SK-MEL-5 (cell line): ENCODE measurements at places on chromosomes 7 and 10.

DNA sequence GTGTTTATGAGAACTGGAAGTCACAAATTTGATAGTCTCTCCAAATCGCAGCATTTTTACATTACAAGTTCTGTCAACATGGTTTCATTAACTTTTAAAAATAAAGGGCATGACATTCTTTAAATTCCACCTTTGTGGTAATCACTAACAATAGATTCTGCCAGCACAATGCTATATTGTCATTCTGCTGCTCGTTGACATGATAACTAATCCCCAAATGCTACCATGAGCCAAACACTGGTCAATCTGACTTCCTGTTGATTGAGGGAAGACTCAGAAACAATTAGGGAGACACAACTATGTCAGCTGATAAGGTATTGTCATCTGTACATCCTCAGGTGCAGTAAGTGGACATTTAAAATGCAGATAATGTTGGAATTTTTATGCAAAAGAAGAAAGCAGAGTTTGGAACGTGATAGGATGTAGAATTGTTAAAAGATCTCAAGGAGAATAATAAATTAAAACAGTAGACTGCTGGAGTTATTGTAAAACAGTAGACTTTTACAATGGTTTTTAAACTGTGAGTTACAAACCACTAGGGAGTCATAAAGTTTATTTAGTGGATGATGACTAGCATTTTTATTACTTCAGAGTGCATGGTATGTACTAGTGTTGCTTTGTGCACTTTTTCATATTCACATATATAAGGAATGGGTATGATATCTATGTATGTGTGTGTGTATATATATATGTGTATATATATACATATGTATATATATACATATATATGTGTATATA is 126.4 kb upstream of the DKK1 start:
- no peak for DNase-seq

- DNase-seq = no peak
Observed at GRCh38 chr7:70285187-70285586, 686.9 kb downstream of the AUTS2 start.

DNA sequence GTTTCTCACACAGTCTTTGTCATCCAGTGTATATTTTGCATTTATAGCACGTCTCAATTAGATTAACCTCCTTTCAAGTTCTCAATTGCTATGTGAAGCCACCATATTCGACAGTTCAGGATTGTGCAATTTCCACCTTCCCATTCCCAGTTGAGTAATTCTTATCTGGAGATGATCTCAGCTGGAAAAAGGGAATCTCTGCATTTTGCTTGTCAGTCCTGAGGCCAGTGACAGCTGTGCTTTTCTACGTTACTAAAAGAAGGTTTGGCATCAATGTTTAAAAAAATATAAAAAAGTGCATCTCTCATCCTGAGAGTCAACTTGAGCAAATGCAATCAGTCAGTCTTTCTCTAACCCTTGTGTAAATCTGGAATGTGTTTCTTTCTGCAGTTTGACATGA is 247.7 kb downstream of the PRKG1 start:
- DNase-seq = no peak

GRCh38 chr10:91975438-91975837 is 51.9 kb downstream of the BTAF1 start:
- DNase-seq = no peak

- DNase-seq = no peak
Observed at GRCh38 chr10:48736596-48736995, 51.9 kb downstream of the WDFY4 start.

DNA sequence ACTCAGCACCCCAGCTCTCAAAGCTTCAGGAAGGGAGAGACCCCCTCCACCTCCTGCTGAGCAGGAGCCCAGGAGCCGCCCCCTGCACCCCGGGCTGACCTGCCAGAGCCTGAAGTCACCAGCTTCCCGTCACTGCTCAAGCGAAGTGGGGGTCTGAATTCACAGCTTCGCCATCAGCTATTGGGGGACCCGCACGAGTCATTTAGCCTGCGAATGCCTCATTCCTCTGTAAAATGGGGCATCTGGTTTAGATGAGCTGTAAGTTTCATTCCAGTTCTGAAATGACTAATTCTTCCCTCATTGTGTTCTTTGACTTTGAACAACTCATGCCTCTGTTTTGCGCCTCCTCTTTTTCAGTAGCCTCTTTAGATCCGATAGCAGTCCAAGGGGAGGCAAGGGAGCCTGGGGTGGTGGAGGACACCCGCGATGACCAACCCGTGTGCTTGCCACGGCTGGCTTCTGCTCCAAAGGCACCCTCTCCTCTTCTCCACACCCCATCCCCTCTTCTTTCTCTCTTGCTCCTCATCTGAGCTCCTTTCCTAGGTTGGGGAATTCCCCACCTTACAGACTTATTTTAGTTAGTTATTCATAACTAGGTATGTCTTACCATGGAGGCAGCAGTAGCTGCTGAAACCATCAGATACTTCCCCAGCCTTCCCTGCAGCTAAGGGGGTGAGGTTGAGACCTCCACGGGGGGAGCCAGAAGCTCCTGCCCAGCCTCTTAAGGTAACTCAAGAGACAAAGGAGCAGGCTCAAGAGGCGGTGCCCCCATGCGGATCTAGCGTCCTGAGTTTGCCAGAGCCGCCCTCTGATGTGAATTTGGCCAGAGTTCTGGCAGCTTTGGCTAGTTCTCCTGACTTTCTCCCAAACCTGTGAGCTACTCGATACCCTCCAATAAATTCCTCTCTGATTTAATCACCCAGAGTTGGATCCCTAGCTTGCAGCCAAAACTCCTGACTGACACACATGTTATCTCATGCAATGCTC is 47.7 kb downstream of the RBM17 start:
- DNase-seq = peak; percentile 17

DNA sequence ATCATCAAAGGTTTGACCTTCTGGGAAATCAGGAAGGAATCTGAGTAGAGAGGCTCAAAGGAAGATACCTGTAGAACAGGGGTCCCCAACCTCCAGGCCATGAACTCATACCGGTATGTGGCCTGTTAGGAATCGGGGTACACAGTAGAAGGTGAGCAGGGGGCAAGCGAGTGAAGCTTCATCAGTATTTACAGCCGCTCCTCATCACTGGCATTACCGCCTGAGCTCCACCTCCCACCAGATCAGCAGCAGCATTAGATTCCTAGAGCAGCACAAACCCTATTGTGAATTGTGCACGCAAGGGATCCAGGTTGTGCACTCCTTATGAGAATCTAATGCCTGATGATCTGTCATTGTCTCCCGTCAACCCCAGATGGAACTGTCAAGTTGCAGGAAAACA is 158.5 kb upstream of the CACNA2D1 start:
- DNase-seq = no peak

DNA sequence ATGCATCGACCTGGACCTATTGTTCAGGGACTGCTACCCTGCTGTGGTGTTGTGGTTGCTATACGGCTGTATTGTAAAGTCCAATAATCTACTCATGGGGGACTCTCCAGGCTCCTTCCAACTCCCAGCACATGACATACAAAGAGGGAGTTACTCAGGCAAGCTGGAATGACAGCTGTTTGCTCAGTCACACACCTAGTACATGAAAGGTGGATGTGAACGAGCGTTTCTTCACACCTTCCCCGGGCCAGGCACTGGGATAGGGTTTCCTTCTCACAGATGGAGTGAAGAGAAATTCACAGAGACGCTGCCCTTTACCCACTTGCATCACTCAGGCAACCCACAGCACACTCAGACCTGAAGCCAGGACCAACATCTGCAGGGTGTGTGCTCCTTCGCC is 215.7 kb downstream of the TNS3 start:
- no peak for DNase-seq

DNA sequence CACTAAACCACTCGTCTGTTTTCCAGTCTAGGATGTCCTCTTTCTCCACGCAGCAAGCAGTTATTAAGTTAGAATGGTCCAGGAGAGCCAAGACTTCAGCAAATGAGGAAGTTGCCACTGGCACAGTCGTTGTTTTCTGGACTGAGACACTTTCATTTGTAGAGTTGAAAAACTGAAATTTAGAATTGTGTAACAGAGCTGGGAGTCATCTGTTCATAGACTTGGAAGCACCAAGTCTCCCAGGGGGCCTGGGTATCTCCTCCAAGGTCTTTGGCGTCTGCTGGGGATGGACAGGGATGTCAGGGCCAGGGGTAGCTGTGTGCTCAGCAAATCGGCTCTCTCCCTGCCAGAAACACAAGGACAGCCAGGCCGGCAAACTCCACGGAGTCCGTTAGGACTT is 208.4 kb downstream of the FANK1 start:
- DNase-seq = no peak

- DNase-seq = no peak
Observed at GRCh38 chr7:135965602-135966001, 11.6 kb downstream of the MTPN start.
